ENCODE measurements at places on chromosomes 16 and 17.

DNA sequence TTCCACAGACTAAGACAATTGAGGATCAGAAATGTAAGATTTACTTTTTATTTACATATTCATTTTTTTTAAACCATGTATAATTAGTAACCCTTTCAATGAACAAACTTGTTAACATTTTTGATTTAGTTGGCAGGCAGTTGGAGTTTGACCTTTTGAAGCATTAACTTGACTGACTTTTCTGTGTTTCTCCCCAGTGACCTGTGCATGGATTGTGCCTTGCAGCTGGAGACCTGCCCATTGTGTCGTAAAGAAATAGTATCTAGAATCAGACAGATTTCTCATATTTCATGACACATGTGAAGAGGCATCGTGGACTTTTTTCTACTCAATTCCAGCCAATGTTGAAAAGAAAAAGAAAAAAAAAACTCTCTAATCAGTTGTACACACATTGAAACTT lies 6.4 kb upstream of the ARL2BP start:
- DNase-seq: no peak

- DNase-seq: no peak
Observed at GRCh38 chr16:77540646-77541045, 105.8 kb upstream of the ADAMTS18 start.

- DNase-seq: no peak
Observed at GRCh38 chr16:2950353-2950724, 13.7 kb upstream of the KREMEN2 start.

DNA sequence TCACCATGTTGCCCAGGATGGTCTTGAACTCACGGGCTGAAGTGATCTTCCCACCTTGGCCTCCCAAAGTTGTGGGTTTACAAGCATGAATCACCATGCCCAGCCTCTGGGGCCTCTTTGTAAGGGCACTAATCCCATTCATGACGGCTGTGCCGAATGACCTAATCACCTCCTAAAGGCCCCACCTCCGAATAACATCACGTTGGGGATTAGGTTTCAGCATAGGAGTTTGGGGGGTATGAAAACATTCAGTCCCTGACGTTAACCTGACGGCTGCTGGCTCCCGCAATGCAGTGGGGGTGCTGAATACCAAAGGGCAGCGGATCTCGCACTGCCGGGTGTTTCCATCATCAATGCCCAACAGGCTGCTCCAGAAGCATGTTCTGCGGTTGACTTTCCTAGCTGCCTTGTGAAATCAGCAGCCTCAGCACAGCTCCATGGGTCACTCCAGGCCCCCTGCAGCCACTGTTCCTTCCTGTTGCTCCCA lies 120.8 kb upstream of the SEC14L1 start:
- DNase-seq: no peak

- DNase-seq: no peak
Observed at GRCh38 chr16:68015681-68016080, at the start of gene DPEP2NB. Gene DPEP2NB (minus strand): TSS chr16:68015911. CDS start chr16:68015770, 141 bp downstream.

- no peak for DNase-seq
Observed at GRCh38 chr16:13038591-13038990, 137.2 kb downstream of the SHISA9 start.

DNA sequence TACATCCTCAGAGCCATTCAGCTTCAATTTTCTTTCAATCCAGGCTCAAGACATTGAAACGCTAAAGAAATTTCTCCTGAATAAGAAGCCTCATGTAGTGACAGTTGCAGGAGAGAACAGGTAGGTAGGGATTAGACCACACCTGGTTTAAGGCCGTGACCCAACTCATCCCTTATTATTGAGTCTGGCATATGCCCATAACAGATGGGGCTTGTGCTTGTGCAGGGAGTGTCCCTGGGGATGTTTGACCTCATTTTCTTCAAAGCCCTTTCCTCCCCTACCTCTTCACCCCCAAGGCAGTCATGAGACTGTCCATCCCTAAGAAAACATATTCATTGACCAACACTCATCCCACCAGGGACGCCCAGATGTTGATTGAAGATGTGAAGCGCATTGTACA lies 24.3 kb downstream of the SUPT6H start:
- DNase-seq: no peak

GRCh38 chr17:35390156-35390555 lies 16.7 kb upstream of the SLFN11 start:
- no peak for DNase-seq

DNA sequence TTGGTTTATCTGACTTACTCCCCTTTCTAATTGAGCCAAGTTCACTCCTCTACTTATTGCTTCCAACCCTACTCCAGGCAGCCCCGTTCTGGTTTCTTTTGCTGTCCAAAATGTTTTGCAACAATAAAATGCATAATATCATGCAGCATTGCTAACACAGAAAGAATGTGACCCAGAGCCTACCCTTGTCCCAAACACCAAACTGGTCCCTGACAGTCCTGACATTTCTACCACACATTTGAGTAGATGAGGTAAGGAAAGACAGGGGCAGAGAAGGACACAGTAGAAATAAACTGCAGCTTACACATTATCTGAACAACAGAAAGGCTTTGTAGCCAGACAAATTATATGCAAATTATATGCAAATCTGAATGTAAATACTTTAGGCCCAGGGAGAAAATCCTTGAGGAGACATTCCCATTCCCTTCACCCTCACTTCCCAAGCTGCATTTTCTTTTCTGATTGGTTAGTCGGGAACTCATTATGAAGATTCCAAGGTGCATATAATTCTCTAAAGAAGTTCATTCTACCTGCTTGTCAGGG lies 31.6 kb downstream of the SOX9 start:
- DNase-seq: no peak

GRCh38 chr16:2288726-2289125 lies 20.8 kb upstream of the RNPS1 start:
- DNase-seq: no peak

DNA sequence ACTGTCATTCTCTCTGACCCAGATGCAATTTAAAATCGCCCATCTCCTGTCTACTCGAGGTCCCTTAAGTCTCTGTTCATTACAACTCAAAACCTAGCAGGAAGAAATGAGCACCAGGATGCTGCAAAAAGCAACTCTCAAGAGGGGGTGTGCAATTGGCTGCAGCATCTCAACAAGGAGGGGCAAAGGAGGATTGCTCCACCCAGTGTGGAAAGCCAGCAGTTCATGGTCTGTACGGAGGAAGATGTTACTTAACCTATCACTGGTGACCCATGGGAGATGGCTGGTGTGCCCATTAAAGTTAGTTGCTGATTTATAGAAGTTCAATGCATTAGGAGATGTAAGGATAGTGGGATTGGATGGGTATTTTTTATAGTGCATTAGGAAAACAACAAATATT lies 147.4 kb downstream of the CDK5R1 start:
- DNase-seq: no peak

GRCh38 chr17:11598274-11599221 lies at the start of gene DNAH9:
Gene DNAH9 (plus strand): TSS chr17:11598470. CDS start chr17:11598499, 29 bp downstream.
- DNase-seq: peak; percentile 67

- no peak for DNase-seq
Observed at GRCh38 chr17:31329221-31329620, 7.8 kb upstream of the EVI2A start.

DNA sequence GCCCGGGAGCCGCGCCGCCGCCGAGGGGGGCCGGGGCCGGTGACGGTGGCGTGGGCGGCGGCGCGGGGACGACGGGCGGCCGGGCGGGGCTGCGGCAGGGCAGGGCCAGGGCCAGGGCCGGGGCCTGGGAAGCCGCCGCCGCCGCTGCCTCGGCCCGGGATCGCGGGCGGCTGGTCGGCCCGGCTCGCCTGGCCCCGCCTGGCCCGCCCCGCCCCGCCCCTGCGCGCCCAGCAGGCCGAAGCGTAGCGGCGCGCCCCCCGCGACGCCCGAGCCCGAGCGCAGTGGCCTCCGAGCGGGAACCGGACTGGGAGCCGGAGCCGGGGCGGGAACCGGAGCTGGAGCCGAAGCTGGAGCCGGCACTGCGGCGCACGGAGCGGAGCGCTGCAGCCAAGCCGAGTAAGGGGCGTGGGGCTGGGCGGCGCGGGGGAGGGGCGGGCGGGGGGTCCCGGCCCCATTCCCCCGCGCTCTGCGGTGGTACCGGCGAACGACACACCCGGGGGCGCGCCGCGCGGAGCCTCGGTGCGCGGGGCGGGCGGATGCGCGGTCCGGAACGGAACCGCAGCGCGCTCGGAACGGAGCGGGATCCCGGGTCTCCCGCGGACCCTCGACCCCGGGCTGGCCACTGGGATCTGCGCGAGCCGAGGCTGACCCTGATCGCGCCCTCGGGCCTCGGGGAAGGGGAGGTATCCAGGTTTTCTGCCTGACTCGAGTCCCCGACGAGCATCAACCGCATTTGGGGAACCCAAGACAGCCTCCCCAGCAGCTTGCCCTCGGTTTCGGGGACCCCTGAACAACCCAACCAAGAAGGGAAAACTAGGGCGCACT lies at the start of gene BEAN1:
TSS of gene BEAN1 (plus strand) at position 260 of the 825 bp plus-strand sequence. CDS start 10,382 bp downstream, outside the sequence.
- DNase-seq: no peak

- no peak for DNase-seq
Observed at GRCh38 chr17:41013606-41014005, 4.7 kb upstream of the KRTAP3-1 start.

DNA sequence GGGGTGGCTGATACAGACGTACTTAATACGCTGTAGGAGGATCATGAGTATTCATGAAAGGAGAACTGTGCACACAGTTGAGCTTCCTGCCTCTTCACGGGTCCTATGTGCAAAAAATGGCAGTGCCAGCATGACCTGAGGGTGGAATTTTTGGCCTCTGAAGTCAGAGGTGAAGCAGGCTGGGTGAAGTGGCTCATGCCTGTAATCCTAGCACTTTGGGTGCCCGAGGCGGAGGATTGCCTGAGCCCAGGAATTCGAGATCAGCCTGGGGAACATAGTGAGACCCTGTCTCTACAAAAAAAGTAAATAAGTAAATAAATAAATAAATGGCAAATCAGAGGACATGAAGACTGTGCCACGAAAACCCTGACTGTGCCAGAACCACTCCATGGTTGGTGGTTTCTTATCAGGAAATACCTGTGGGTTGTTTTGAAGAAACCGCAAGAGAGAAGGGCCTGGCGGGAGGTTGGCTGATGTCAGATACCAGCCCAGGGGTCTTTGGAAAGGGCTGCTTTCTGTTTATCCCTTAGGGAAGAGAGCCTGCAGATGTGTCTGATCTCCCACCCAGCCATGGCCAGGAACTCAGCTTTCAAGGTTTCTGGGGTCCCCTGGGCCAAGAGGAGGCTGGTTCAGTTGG lies 3.4 kb downstream of the ASPSCR1 start:
- DNase-seq: no peak

- DNase-seq: no peak
Observed at GRCh38 chr16:5166486-5166885, 68.9 kb upstream of the EEF2KMT start.
